ENCODE measurements at places on chromosomes 1 and 21. TPM values are rescaled to one million over a fixed set of nuclear protein-coding genes. Genes with fewer than 3 reads are reported as not detected.

Gene IL24
- 4.5 TPM for total RNA-seq

GRCh38 chr1:154520333-154520732 lies 18.1 kb upstream of the SHE start:
- DNase-seq, result peak; percentile 6

DNA sequence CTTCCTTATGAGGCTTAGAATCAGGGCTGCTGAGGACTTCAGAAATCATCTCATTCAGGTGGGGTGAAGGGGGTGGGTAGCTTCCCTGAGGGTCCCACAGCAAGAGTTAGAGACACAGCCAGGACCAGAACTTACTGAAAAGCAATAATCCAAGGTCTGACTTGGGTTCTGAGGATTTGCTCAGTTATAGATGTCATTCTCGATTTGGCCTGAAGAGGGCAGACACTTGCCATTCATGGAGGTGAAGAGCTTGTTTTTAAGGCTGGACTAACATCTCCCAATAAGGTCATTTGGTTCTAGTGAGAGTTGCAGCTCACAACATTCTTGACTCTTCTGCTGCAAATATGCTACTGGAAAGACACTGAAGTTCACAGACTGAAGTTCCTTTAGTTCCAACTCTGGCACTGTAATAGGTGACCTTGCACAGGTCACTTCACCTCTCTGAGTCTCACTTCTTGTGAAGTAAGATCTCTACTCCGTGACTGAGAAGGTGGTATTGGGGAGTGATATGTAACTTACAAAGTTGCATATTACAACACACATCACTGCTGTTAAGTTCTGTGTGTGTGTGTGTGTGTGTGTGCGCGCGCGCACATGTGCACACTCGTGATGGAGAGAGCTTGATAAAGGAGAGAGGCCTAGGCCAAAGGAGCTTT lies 69.8 kb upstream of the DIRAS3 start:
- DNase-seq, result peak; percentile 61

DNA sequence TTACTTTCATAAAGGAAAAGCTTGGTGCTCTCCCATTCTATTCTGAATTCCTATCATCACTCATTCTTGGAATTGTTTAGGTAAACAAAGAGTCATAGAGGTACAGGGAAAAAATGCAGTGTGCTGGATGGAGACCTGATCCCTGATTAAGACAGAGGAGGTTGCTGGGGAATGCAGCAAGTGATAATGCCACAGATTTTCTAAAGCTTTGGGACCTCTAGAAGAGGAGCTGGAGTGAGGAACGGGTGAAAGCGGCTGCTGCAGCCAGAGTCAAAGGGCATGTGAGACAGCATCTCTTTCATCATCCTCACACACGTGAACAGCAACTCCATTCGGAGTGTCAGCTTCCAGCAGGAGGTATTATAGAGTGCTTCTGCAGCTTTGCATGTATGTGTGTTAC lies 54.9 kb upstream of the DIPK1A start:
- DNase-seq, result no peak

DNA sequence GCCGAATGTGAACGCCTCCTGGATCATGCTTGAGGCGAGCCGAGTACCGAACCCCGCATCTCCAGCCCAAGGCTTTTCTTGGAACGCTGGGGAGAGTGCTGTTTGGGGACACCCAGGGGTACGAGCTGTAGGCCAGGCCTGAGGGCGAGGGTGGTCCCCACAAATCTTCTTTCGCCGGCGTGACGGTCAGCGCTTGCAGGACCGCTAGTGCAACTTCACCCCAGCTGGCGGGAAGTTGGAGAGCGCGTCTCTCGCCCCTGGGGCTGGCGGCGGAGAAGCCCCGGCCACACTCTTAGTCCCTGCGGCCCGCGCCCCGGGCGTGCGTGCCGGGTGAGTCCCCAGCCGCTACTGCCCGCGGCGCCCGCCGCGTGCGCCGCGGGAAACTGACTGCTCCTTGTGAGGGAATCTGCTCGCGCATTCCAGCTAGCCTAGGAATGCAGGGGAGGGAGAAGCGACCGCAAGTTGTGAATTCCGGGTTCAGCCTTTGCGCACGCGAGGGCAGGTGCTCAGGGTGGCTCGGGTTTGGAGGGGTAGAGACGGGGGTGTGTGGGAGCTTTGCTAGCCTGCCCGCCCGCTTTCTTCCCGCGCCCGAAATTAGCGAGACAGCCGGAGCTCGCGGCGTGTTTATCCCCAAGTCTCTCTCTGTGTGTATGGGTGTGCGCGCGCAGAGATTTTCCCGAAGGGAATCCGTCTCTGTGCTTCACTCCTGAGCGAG lies 884 bp downstream of the LHX4 start:
- no peak for DNase-seq

DNA sequence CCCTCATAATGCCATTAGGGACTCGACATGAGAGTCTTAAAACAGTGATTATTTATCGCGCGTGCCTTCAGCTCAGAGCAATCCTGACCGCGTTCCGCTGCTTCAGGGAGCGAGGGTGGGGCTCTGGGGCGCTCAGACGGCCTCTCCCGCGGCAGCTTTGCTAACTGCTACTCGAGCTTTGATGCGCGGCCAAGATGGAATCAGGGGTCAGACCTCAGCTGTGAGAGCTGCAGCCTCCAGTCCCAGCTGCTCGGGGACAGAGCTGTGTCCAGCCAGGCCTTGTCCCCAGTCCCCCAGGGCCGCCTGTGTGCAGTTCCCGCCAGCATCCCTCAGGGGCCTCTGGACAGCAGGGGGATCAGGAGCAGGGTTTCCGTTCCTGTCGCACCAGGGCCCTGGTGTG lies 104.6 kb upstream of the TTC34 start:
- DNase-seq, result no peak

DNA sequence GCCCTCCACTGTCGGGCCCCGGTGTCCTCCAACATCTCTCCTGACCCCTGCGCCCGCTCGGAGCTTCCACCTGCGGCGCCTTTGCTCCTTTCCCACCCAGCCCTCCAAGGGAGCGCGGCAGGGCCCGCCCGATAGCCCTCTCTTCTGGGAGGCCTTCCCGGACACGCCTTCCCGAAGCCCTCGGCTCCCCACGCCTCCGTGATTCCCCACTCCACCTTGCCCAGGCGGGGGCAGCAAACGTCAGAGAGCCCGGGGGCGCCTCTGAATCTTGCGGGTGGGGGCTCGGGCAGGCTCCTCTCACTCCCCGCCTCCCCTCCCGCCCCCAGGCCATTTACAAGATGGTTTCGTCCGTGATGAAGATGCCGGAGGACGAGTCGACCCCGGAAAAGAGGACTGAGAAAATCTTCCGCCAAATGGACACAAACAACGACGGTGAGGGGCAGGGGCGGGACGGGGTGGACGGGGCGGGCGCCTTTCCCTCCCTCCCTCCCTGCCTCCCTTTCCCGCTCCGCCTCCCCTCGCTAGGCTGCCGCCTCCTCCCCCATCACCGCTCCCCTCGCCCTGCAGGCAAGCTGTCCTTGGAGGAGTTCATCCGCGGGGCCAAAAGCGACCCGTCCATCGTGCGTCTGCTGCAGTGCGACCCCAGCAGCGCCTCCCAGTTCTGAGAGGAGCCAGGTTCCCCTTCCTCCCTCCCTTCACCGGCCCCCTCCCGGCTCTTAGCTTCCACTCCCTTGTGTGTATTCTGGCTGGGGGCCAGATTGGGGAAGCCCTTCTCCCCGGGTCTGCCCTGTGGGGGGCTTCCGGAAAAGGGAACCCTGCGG lies 7.1 kb downstream of the HPCA start:
- DNase-seq, result no peak

GRCh38 chr1:207029701-207030521 lies 2.6 kb downstream of the C1orf116 start:
- peak; percentile 93 for DNase-seq
